SK-N-DZ (cell line): ENCODE measurements at places on chromosomes 1 and 21.

DNA sequence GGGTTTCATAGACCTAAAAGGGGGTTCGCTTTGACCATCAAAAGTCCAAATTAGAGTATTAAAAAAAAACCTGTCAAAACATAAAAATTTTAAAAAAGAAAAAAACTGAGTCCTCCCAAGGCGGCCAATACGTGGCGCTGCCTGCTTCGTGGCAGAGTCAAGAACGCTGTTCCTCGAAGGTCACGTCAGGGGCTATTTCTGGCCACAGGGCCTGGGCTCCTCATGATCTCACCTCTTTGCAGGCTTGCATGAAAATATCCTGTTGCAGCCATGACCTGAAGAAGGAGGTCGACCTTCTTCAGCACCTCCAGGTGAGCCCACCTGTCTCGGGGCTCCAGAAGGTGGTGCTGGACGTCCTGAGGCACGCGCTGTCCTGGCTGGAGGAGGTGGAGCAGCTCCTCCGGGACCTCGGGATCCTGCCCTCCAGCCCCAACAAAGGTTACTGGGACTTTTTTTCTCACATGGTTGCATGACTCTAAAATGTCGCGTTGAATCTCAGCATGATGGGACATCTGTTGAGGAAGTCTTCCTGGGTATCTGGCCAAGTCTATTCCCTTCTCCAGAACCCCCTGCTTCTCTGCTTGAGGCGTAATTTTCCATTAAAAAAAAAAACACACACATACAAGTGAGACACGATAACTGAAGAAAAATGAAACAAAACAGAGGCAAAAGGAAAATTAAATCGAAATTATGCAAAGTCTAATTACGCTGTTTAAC is 80.4 kb upstream of the EFHD2 start:
- no peak for DNase-seq

- no peak for DNase-seq
Observed at GRCh38 chr1:37477946-37478345, 3.6 kb downstream of the ZC3H12A start.

DNA sequence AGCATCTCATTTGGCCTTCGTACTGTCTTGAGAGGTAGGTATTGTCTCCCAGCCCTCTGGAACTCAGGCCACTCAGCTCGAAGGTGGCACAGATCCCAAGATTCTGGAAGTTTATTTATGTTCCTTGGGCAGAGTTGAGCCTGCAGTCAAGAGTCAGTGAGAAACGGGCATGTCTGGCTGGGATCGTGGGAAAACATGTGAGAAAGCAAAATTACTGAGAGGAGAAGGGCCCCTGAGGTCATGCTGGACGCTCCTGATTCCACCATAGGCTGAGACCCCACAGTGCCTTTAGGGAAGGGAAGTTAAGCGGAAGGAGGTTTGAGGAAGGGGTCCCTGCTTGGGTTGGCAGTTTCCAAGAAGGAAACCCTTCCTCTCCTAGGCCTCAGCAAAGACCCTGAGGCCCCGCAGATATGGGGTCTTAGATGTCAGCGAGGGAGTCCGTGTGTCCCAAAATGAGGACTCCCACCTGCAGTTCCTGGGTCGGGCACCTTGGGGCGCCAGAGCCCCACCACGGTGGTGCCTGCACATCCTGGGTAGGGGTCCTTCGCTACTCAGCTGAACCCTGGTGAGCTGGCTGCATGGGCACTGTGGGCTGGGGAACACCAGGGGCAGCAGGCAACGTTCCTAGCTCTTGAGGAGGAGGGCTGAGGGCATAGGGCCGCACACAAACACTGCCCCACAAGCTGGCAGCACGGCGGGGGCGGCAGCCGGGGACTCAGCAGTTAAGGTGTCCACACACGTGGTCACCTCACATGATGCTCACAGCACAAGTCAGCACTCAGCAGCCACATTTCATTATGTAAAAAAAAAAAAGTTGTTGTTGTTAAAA is 12.3 kb upstream of the SEMA4A start:
- DNase-seq, result peak; percentile 76

- no peak for DNase-seq
Observed at GRCh38 chr1:235504122-235504493, at the start of gene B3GALNT2. Gene B3GALNT2, minus strand, starts transcription at chr1:235504452. Its CDS starts 200 bp downstream, at chr1:235504252.

DNA sequence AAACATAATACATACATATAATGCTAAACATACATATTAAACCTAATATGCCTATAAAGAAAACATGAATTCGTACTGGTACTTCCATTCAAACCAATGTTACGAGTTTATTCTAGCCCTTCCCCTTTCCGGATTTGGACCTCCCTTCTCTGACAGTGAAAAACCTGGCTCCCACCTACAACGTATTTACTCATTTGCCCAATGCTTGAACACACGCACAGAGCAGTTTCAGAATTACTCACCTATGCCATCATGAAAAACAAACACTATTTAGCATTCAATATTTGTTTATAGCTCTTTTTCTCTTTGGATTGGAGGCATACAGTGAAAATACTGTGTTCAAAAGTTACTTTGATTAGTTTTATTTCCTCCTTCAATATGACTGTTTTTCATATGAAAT is 204.4 kb downstream of the LMX1A start:
- DNase-seq, result no peak

DNA sequence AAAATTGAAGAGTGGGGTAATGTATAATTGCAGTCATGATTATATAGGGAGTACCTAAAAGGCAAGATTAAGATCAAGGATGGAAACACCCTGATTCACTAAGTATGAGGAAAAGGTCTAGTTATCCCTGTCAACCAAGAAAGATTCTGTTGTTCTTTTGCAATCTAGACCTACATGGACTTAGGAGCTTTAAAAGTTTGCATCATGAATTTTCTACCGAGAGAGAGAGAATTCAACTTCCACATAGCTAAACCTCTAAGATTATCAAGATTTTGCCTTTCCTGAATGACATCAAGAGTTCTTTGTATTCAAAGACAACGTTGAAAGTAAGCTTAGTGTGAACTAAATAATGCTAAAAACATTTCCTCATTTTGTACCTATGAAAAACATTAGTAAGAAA is 78.8 kb upstream of the RBM34 start:
- no peak for DNase-seq

DNA sequence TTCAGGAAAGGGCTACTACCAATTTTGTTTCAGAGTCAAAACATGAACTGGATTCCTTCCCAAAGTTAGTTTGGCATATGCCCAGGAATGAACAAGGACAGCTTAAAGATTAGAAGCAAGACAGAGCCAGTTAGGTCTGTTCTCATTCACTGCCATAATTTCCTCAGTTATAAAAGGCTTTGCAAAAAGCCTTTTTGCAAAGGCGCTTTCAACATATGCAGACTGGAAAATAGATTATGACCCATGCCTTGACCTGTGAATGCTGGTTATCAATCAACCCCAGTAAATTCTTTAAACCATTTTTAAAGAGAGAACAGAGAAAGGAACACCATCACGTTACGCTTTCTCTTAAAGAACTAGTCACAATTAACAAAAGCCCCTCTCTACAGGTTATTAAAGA is 1.7 kb upstream of the FRRS1 start:
- DNase-seq, result no peak

- DNase-seq, result no peak
Observed at GRCh38 chr1:23799570-23800399, 769 bp downstream of the GALE start.

DNA sequence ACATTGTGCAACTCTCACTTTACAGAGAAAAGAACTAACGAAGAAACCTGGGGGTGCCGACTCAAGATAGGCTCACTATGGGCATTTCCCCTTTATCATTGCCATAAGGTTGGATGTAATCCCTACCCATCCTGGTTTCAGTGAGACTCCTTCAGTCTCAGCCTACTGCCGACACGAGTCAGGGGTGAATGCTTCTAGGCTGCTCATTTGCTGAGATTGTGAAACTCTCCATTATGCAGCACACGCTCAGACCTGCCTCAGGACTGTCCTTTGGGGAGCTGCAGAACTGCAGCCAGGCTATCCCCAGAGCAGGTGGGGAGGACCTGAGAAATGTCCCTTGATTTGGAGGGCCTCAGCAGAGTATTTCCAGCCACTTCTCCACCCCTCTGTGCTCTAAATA is 22.2 kb downstream of the TSHB start:
- no peak for DNase-seq

DNA sequence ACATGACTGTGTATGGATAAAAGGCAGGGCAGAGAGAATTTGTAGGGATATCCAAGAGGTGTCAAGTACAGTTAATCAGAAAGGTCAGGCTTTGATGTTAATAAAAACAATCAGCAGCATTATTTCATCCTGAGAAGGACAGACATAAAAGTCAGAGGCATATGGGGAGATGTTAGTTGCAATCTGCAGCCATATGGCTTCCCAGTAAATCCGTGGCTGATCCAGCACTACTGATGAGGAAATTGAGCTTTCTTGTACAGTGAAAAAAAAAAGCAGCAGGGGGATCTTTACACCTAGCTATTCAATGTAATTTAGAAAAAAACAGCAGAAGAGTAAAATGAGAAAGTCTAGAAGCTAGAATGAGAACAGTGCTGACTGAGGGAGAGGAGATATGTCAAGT is 2.2 kb upstream of the SPRR1B start:
- no peak for DNase-seq

- peak; percentile 30 for DNase-seq
Observed at GRCh38 chr1:11680270-11681070, 478 bp downstream of the MAD2L2 start.

GRCh38 chr1:67937010-67937409 is 103.7 kb upstream of the GNG12 start:
- no peak for DNase-seq

DNA sequence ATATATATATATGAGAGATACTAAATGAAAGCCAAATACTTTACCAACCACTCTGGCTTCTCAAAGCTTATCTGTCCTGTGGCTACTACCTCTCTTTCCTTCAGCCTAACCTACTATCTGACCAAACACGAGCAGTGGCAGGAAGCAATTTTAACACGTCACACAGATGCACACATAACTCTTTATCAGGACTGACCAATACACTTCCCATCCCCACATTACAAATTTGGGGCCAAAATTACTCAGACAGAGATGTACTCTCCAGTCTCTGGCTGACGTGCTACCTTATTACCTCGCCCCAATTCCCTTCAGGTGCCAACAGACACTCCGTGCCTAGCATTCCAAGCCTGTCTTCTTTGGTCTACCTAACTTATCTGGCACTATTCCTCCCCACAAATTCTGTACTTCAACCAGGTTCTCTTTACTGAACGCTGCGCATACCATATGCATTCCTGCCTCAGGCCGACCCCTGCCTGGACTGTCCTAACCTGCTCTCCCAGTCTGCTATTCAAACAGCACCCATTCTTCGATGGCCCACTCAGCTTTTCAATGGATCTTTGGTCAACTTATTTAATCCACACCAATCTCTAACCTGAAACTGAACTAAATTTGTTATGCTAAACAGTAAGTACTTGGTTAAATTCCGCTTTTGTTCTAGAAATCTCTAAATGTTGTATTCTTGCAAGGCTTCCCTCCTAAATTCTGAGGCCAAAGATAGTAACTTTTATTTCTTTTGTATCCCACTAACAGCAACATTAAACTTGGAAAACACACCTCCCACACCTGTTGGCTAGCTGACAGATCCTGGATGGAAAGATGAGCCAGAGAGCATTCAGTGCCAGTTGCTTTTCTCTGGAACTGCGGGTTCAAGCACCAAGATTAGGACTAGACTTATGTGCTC is 27.9 kb downstream of the RERE start:
- no peak for DNase-seq

GRCh38 chr1:212977781-212978645 is 27.7 kb downstream of the VASH2 start:
- no peak for DNase-seq
